ENCODE measurements at places on chromosomes 16 and 17. TPM values are rescaled to one million over a fixed set of nuclear protein-coding genes. Genes with fewer than 3 reads are reported as not detected.

The ARHGAP23 gene
- total RNA-seq = 41.0 TPM

The RCVRN gene
- not detected for total RNA-seq

DNA sequence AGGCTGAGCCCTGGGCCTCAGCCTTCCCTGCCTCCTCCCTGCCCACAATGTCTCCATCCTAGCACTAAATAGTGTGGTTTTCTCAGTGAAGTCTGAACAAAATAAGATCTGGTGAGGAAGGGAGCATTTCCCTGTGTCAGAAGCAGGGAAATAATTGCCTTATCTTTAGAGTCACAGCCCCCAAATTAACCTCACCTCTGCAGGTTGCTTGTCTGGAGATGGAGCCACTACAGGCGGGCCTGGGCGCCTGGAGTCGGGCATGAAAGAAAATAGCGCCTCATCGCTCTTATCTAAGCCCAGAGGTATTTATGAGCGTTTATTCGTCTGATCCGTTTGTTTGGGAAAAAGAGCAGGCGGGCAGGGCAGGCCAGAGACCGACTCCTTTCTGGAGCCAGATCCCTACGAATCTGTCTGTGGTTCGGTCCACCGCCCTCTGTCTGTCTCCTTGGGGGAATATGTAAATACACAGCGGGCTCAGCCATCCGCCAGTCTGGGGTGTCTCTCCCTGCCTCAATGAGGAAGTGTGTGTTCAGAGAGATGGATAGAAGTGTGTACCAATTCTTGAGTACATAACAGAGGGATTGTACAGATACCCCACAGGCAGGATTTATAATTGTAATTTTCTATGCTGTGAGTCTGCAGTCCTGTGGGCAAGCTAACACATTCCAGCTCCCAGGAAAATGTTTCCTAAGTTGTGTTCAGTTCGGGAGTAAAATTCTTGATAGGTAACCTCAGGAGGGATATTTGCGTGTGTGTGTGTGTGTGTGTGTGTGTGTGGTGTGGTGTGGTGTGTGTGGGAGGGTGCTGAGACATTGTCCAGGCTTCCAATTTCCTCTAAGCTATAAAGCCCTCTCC lies 4.3 kb downstream of the HOXB6 start:
- DNase-seq = no peak

GRCh38 chr16:2003827-2004641 lies 5.6 kb downstream of the ZNF598 start:
- peak; percentile 87 for DNase-seq

DNA sequence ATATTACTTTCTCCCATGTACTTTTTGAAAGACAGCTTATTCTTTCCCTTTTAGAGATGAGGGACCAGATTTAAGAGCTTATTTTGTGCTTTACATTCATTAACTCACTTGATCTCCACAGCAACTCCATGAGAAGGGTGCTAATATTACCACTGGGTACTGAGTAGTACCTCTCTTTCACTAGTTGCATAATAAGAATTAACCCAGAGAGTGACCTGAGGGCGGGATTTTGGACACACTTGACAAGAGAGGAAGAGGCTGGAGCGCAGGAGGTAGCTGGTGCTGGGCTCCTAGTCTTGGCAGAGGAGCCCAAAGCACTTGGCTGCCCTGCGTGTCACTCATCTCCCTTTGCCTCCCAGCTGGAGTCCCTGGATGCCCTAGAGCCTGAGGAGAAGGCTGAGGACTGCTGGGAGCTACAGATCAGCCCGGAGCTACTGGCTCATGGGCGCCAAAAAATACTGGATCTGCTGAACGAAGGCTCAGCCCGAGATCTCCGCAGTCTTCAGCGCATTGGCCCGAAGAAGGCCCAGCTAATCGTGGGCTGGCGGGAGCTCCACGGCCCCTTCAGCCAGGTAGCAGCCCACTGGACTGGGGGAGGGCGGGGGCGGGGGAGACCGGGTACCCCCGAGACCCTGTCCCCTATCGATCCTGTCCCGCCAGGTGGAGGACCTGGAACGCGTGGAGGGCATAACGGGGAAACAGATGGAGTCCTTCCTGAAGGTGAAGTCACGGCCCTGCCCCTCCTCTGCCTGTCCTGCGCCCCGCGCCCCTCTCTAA lies 1.7 kb upstream of the MAZ start:
- DNase-seq = no peak

- no peak for DNase-seq
These were observed 33.6 kb upstream of the CCR7 start for GRCh38 chr17:40598619-40599467.

GRCh38 chr17:4506175-4506813 lies 7.6 kb downstream of the SPNS2 start:
- no peak for DNase-seq

DNA sequence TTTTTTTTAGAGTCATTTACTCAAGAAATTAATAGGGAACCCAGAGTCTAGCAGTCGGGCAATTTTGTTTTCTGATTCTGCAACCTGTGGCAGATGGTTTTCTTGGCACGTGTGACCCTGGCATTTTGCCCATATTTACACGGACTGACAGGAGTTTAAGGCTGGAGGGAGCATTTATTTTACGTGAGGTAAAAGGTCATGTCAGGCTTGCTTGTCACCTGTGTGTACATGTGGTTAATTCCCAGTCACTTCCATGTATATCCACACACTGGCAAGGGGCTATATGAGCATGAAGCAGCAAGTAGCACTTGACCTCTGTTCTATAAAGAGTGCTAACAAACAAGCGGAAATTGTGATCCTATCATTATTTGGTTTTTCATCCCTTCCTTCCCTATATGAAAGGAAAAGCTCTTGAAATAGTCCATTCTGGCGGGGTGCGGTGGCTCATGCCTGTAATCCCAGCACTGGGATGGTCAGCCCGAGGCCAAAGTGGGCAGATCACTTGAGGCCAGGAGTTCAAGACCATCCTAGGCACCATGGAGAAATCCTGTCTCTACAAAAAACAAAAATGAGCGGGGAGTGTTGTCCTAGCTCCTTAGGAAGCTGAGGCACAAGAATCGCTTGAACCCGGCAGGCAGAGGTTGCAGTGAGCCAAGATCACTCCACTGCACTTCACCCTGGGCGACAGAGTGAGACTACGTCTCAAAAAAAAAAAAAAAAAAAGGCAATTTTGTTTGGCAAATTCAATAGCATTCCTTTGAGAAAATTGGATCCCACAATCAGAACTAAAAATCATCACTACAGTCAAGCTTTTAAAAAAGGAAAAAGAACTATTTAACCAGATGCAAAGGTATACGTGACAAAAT lies 2.1 kb downstream of the SPAG9 start:
- DNase-seq = no peak

DNA sequence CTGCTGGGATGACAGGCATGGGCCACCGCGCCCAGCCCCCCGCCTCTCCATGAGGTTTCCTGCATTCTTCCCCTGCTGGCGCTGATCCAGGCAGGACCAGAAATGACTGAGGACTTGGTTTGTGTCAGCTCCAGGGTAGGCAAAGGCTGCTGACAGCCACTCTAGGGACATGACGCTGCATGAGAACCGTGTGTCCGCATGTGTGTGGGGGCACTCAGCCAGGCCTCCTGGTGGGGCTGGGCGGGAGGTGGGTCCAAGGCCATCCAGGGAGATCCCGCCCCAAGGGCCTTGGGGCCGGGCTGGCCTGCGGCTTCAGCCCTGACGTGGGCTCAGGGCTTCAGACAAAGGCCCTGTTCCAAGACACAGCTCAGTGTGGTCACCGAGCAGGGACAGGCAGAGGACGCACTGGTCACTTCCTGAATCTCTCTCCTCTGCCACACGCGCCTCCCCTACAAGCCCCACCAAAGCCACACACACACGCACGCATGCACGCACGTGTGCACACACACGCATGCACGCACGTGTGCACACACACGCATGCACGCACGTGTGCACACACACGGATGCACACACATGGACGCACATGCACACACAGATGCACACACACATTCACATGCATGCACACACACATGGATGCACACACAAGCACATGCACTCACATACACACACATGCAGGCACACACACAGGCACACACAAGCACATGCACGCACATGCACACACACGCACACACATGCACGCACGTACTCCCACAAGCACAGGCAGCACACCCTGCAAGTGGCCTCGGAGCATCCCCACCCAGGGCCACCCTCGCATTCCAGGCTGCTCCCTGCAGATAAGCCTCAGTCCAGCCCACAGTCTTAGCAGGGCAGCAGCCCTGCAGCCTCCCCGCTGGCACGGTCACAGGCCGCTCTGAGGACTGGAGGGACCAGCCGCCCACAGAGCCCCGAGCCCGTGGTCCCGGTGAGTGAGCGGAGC lies 5.3 kb upstream of the TMEM204 start:
- DNase-seq = no peak

- DNase-seq = no peak
These were observed 103.0 kb downstream of the NPIPB11 start for GRCh38 chr16:29303520-29303919.

- no peak for DNase-seq
These were observed 7.3 kb downstream of the MILR1 start for GRCh38 chr17:64455993-64456885.

DNA sequence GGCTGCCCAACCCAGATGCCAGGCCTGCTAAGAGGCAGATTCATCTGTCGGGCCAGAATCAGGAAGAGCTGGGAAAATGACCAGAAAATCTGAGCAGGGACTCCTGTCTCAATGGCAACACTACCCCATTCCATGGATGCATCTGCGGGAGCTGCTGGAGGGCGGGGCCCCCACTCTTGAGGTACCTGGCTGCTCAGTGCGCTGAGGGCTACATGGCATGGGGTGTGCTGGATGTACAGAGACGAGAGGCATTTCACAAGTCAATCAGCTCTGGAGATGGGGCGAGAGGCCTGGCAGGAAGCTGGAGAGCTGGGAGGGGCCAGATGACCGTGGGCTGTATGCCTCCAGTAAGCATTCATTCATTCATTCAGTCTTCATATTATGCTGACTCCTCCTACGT lies 6.4 kb downstream of the SDK2 start:
- DNase-seq = no peak

GRCh38 chr17:5541610-5542202 lies 42.6 kb downstream of the NLRP1 start:
- DNase-seq = no peak

- DNase-seq = no peak
These were observed 9.1 kb downstream of the TAOK2 start for GRCh38 chr16:29982560-29983419.

DNA sequence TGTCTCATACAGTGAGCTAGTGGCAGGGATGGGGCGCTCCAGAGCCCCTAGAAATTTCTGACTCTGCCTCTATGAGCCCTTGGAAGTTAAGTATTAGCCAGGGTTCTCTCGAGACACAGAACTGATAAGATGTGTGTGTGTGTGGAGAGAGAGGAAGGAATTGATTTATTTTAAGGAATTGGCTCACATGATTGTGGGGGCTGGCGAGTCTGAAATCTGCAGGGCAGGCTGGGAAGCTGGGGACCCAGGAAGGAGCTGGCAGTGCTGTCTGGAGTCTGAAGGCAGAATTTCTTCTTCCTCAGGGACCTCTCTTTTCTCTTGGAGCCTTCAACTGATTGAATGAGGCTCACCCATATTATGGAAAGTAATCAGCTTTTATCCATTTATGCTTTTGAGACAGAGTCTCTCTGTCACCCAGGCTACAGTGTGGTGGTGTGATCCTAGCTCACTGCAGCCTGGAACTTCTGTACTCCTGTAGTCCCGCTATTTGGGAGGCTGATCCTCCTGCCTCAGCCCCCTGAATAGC lies 16.8 kb downstream of the LRRC75A start:
- no peak for DNase-seq

Measured in HCT116 (cell line).